ENCODE measurements at places on chromosomes 6 and 20. TPM values are rescaled to one million over a fixed set of nuclear protein-coding genes. Genes with fewer than 3 reads are reported as not detected.

ADISSP gene
- 176 TPM for total RNA-seq

PGK2 gene
- total RNA-seq = not detected

DEFB114 gene
- not detected for total RNA-seq

SLC4A11 gene
- total RNA-seq = 7.5 TPM

TUBB2A gene
- total RNA-seq = 73.1 TPM

PNISR gene
- 31.2 TPM for total RNA-seq

DACT2 gene
- 0.20 TPM for total RNA-seq

RSPO4 gene
- not detected for total RNA-seq

SLC22A16 gene
- total RNA-seq = not detected

PDE10A gene
- 36.1 TPM for total RNA-seq

ZNF391 gene
- total RNA-seq = 0.23 TPM
